NCI-H187 treated with DMSO at 0.1 percent for 48 hours (cell line): ENCODE measurements at places on chromosomes 6 and 20.

GRCh38 chr6:34280216-34280615, 31.4 kb upstream of the SMIM29 start:
- no peak for DNase-seq

DNA sequence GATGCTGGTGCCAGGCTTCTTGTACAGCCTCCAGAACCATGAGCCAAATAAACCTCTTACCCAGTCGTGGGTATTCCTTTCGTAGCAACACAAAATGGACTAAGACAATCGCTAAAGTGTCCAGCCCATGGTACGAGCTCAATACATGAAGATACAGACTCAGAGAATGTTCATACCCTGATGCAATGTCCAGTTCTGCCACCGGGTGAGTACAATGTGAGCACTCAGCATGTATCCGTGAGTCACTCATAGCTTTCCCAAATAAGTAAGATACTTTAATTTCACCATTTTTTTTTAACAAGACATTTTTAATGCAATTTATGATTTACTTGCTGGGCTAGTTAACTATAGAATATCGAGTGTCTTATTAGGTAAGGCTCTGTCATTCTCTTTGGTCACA, 26.7 kb upstream of the PDE10A start:
- DNase-seq = no peak

GRCh38 chr6:47152666-47153403, 110.7 kb upstream of the ADGRF1 start:
- DNase-seq = no peak

- DNase-seq = no peak
These were observed 454.5 kb upstream of the ID4 start for GRCh38 chr6:19382676-19383075.

DNA sequence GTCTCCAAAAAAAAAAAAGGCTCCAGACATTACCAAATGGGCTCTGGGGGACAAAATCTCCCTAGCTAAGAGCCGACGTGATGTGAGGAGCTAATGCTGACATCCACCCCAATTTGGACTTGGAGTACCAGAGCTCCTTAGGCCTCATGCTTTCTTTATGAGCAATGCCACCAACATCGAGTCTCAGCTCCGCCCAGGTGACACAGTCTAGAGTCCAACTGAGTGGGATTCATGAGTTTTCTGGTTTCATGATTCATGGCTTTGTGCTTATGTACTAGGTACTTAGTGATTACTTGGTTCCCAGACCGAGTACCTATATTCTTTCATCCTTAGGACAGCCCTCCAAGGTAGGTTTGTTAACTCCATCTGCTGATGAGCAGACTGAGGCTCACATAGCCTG, 4.4 kb downstream of the ANKRD60 start:
- no peak for DNase-seq

DNA sequence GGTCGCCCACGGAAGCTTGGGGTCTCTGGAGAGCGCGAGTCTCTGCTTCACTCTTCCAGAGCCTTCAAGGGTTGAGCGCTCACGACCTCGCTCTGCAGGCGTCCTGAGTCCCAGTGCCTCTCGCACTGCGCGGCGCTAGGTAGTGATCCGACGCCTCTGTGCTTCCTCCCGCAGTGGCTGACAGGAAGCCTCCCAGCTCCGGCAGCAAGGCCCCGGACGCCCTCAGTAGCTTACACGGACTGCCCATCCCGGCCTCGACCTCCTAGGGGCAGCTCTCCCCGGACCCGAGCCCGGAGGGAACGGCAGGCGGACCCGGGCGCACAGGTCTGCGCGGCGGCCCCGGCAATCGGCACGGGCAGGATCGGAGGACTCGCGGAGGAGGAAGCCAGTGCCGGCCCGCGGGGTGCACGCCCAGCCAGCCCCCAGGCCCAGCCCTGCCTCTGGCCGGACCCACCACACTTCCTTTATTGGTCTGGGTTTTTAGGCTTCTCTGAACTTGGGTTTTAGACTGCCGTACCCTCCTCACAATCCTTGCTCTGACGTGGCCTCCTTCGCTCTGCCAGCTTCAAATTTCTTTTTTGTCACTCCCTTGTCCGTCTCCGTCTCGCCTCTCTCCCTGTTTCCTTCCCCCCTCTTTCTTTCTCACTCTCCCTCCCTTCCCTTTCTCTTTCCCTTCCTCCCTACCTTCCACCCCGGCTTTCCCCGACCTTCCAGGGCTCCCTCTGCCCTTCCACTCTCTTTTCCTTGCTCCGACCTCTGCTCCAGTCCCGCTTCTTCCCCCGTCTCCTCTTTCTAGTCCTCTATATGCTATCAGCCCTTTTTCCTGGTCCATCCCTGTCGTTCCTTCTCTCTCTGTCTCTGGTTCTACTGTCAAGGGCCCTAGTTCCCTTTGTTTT, 9.1 kb downstream of the PAX1 start:
- no peak for DNase-seq
